ENCODE measurements at places on chromosomes 6 and 20. TPM values are rescaled to one million over a fixed set of nuclear protein-coding genes. Genes with fewer than 3 reads are reported as not detected.

The RSPO3 gene
- 17.4 TPM for total RNA-seq

The SLC17A2 gene
- not detected for total RNA-seq

The CHRNA4 gene
- not detected for total RNA-seq

The OPRM1 gene
- not detected for total RNA-seq

The FKBP1C gene
- total RNA-seq: 0.57 TPM

The ADGB gene
- total RNA-seq: not detected

Measured in smooth muscle cell of bladder (primary cell).